ENCODE measurements at places on chromosomes 5 and 9.

GRCh38 chr9:137429974-137430722 lies 7.0 kb downstream of the NOXA1 start:
- DNase-seq: peak; percentile 70

DNA sequence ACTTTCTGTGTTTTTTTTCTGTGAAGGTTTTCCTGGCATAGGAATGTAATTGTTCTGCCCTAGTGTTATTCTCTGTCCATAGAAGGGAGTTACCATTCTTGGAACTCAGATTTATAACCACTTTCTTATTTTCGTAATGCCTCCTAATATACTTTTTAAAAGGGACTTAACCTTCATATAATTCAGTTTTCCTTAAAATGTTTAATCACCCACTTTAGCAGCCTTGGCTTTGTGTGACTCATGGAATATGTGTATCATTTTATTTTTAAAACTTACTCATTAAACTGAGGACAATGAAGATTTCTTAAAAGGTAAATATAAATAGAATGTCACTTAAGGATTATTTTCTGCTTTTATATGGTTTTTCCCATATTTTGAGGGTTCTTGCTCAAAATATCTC lies 50.0 kb downstream of the RAI14 start:
- no peak for DNase-seq

GRCh38 chr9:109378316-109378715 lies 57.5 kb upstream of the EPB41L4B start:
- no peak for DNase-seq

DNA sequence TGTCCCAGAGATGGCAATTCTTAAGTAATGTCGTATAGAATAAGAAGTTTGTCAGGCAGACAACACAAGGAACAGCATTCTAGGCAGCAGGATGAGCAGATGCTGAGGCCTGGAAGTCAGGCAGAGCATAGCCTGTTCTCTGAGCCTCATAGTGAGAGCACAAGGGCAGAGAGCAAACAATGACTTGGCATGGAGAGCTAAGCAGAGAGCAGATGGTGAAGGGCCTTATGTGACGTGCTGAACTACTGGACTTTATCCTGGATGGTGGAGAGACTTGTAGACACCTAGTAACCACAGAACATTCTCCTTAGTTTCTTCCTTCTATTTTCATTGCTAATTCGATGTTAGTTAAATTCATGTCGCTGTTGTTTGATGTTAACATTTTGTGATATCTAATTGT lies 60.1 kb downstream of the KCTD16 start:
- DNase-seq: no peak
